HT1080 (cell line): ENCODE measurements at places on chromosomes 6 and 20.

DNA sequence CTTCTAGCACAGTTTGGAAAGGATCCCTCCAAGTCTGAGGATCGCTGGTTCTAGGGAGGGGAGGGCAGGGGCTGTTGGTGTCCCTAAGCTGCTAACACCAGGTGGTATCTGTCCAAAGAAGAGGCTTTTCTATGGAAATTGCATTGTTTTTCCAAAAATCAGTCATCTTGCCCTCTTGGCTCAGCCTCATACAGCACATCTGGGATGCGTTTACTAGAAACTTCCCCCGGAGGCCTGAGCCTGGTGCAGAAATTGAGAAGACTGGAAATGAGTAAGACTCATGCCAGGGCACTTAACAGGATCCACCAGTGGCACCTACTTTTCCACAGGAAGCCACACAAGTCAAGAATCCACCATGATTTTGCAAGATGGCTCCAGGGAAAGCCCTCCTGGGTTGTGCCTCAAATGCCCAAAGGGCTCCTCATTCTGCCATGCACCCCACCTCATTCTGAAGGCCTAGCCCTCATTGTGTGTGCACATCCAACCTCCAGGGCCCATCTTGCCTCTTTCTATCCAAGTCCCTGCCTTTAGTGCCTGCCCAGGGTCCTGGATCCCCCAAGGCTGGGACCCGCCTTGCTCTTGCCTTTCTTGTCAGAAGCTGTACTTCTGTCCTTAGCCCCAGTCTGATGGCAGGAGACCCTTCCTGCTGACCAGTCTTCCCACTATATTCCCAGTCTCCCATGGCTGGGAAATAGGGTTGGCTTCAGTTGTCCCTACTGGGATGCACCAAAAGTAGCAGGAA is 97.6 kb downstream of the MRPL14 start:
- DNase-seq: no peak

DNA sequence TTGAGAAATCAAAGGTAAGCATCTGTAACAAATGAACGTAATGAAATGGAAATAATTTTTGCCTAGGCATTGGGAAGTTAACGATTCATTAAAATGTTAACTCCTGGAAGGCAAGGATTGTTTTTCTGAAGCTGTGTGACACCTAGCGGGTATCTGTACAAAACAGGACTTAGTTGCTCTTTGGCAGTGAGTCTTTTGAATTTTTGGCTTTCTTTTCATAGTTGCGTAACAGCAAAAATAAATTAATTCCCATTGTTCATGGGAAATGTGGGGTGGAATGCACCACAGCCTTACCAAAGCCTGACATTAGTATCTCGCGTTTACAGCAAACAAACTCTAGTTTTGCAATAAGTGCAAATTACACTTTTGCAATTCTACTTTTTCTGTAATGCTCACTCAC is 92.7 kb upstream of the DTNBP1 start:
- DNase-seq: no peak

DNA sequence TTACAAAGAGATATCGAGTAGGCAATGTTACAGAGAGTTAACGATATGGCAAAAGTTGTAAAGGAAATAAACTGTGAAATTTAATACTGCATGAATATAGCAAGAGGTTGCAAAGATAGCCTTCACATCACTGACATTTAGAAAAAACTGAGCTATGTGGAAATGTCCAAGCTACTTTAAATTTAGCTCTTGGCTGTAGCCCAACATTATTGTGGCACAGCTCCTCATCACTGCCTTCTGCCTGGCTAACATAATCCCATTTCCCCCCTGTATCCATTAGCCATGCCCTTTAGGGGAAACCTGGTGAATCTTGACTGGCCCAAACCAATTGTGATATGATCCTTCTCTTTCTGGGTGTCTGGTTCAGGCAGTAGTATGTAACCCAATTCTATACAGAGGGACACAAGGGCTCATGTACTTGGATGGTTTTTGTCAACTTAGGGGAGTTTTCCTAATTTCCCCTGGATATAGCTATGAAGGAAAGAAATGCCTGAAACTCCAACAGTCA is 115.4 kb downstream of the PFDN4 start:
- no peak for DNase-seq

GRCh38 chr6:82971877-82972460 is 93.7 kb downstream of the UBE3D start:
- no peak for DNase-seq
